Stimulated activated CD8-positive, alpha-beta memory T cell treated with anti-CD3 and anti-CD28 coated beads, Interleukin-15, amount 100 ng/mL, for 24 hours (primary cell): ENCODE measurements at places on chromosomes 7 and 10.

- no peak for DNase-seq
Observed at GRCh38 chr10:86798611-86799010, 42.2 kb downstream of the BMPR1A start.

DNA sequence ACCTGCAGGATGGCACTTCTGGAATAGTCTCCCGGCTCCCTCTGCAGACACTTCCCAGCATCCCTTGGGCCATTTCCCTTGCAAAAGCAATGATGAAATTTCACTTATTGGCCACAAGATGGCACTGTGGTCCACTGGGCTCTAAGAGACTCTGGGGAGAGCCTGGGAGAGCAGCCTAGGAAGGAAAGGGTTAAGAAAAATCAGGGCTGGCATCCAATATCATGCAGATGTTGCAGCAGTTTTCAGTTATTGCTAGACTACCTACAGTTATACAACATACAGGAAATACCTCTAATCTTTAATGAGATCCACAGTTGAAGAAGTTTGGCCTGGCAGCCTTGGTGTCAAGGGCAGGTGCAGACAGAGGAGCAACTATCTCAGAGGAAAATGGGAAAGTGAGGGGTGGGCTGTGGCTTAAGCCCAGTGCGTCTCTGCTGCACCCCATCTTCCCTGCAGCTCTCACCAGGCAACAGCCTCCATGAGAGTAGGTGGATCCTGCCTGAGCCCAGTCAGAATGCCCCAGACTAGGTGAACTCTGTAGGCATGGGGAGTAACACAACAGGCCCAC, 100.2 kb upstream of the PRSS58 start:
- no peak for DNase-seq

DNA sequence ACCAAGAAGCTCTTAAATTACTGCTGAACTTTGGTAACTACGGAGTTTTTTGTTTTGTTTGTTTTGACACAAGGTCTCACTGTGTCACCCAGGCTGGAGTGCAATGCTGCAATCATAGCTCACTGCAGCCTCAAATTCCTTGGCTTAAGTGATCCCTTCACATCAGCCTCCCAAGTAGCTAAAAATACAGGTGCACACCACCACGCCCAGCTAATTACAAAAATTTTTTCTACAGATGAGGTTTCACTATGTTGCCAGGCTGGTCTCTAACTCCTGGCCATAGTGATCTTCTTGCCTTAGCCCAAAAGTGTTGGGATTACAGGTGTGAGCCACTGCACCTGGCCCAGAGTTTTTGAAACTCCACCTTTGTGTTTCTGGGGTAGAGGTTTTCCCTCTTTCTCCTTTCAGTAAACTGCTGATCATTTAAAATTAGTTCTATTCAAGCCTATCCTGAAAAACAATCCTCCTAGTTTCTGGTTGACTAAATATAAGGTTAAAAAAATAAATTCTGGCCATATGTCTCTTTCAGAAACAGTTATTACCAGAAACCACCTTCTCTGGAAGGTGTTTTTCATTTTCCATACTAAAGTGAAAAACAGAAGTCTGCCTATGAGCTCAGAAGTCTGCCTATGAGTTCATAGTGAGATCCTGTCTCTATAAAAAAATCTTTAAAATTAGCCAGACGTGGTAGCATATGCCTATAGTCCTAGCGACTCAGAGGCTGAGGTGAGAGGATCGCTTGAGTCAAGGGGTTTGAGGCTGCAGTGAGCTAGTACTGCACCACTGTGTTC, 63.9 kb downstream of the VOPP1 start:
- no peak for DNase-seq

- no peak for DNase-seq
Observed at GRCh38 chr7:128053023-128053422, 21.8 kb upstream of the LRRC4 start.

DNA sequence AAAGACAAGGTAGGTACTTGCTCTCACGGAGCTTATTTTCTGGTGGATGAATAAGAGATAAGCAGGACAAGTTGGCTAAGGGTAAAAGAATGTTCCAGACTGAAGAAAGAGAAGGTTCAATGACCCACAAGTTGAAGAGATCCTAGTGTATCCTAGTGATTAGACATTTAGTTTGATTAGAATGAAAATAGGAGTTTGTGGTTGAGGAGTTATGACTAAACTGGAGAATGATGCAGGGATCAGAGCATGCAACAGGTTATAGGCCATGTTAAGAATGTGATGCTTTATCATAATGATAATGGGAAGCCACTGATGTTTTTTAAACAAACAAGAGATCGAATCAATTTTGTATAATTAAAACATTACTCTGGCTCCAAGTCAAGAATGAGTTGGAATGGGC, 357.2 kb downstream of the HPSE2 start:
- DNase-seq: no peak

DNA sequence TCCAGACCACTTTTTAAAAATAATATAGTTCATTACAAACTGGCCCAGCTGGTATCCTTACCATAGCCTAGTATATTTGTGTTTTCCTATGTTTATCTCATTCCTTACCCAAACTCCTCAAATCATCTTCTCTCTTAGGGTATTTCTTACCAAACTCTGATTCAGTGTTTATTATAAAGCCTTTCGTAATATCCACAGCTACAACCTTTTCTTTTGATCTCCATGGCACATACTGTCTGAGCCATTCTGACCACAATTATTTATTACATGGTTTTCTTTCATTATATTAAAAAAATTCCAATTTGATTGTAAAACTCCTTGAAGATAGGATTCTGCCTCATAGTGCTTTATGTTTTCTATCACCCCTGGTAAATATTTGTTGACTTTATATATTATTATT, 94.2 kb downstream of the LRMDA start:
- no peak for DNase-seq

DNA sequence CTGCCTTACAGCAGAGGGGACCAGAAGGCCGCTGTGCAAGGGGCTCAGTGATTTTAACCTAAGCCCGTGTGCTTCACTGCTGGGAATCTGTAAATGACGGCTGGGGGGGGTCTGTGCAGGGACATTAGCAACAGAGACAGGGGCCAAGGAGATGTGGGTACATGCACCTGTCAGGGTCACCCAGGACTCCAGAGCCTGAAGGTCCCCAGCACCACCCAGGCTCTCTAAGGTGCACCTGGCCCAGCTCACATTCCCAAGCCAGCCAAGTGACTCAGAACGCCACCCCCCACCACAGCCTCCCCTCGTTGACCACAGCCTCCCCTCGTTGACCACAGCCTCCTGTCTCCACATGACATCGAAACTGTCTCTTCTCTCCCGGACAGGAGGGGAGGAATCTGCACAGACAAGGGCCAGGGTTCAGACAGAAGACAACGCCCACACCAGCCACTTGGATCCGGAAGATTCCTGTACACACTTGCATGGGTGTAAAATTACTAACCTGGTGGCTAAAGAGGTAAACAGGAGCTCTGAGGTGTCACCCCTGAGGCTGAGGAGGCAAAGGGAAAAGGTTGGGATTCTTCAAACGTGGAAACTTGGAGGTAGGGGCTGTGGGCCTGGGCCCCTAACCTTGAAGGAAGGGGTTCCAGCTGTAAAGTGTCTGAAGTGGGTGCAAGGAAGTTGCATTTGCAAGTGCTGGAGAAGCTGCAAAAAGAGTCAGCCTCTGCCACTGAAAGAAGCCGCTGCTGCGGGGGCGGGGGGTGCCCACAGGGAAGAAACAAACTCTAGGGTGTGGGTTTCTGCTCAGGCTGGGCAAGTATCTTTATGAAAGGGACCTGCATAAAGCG, 27.0 kb downstream of the CALML3 start:
- DNase-seq: no peak

GRCh38 chr7:150322114-150322832, 882 bp upstream of the LRRC61 start:
- no peak for DNase-seq

DNA sequence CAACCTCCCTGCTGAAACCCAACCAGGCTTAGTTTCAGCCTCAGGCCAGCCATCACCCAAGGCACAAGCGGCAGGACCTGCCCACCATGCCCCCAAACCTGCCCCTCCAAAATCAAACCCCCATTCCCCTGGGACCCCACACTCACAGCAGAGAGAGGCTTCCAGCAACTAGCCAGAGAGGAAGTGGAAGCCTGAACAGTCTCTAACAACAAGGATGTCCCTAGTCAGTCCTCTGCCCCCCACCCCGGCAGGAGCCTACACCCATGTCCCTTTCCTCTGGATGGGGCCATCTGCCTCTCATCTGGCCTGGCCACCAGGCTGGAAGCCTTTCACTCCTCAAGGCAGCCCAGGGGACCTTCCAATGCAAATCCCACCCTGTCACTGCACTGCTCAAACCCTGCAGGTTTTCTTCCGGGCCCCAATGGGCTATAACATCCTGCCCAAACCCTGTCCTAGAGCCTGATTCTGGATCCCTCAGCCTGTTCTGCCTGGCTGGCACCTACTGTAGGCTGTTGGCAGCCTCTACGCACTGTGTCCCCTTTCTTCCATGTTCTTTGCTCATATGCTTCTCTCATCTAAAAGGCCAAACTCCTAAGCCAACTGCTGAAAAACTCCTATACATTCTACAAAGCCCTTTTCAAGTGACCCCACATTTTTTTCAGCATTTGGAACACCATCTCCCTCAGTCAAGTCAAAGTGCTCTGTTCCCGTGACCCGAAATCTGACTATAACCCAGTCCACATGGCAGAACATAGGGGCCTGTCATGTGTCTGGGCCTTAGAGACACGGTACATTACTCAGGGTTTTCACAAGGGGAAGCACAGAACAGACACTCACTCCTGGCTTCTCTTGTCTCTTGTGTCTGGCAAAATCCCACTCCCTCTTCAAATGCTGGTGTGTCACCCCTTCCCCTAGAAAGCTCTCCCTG, 253.3 kb downstream of the TNS3 start:
- DNase-seq: no peak

DNA sequence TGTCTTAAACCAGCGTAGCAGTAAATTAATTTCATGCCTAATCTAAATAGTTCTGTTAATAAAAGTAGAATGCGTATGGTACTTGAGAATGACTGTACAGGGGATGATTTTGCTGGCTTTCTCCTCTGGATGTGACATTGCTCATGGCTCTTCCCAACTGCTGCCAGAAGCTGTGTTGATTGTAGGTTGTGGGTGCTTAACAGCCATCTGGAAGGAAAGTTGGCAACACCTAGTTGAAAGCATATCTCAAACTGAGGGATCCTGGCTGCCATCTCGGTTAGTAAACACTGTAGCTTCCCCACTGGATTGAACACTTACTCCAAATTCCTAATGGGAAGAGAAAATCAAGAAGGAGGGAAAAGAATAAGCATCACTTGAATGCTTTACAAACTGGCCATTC, 130.9 kb downstream of the NXPH1 start:
- DNase-seq: no peak
